Right atrium auricular region (tissue), 2 donors: ENCODE measurements at places on chromosomes 12 and 14. TPM values are rescaled to one million over a fixed set of nuclear protein-coding genes. Genes with fewer than 3 reads are reported as not detected.

The FAM90A1 gene
- total RNA-seq: not detected

The CTSG gene
- total RNA-seq: not detected

The CLEC6A gene
- not detected for total RNA-seq

The SERPINA3 gene
- total RNA-seq: 330 TPM

The CCDC197 gene
- not detected for total RNA-seq

The PPP4R3A gene
- total RNA-seq: 40.2 TPM

The ISM2 gene
- total RNA-seq: 0.94 TPM

The TAS2R50 gene
- total RNA-seq: 1.2 TPM

The KRT7 gene
- 58.4 TPM for total RNA-seq

GRCh38 chr12:54378796-54379397, 5.6 kb downstream of the ZNF385A start:
- peak overlapping the region; percentile 62 for H3K4me3 ChIP-seq
- no peak for DNase-seq
- H3K4me1 ChIP-seq: peaks cover 55% of the 10 kb centered on the region
- no peaks in the 10 kb centered on the region for H3K27me3 ChIP-seq

DNA sequence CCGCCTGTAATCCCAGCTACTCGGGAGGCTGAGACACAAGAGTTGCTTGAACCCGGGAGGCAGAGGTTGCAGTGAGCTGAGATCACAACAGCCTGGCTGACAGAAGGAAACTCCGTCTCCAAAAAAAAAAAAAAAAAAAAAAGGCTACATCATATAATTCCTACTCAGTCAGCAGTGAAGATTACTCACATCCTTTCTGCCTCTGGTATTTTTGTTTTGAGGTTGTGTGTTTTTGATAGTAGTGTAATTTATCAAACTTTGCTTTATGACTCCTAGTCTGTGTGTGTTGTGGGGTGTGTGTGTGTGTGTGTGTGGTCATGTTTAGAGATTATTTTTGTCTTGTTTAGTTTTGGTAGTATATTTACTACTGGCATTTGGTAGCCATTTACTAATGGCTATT, 29.8 kb upstream of the DLGAP5 start:
- no peak overlapping the region for H3K4me3 ChIP-seq
- no peak for DNase-seq
- H3K27ac ChIP-seq: no peak overlapping the region
- no peaks in the 10 kb centered on the region for H3K27me3 ChIP-seq
- no peaks in the 10 kb centered on the region for H3K4me1 ChIP-seq

DNA sequence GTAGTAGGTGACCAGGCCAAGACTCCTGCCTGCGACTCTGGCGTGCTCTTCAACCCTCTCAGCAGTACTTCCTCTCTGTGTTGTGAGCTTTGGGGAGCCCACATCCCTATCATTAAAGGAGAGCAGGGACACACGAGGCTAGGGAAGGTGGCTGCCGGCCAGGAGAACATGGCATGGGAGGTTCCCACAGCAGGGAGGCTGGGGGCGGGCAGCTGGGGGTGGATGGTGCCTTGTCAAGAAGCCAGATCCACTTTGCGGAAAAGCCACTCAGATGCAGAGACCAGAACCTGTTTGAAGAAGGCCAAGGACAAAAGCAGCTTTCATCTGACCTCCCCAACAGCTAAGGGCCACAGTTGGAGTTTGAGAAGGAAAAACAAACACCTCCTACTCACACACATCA, 198.6 kb downstream of the BCL11B start:
- H3K27me3 ChIP-seq: no peaks in the 10 kb centered on the region
- H3K27ac ChIP-seq: no peak overlapping the region
- no peaks in the 10 kb centered on the region for H3K36me3 ChIP-seq
- no peak overlapping the region for H3K4me3 ChIP-seq

DNA sequence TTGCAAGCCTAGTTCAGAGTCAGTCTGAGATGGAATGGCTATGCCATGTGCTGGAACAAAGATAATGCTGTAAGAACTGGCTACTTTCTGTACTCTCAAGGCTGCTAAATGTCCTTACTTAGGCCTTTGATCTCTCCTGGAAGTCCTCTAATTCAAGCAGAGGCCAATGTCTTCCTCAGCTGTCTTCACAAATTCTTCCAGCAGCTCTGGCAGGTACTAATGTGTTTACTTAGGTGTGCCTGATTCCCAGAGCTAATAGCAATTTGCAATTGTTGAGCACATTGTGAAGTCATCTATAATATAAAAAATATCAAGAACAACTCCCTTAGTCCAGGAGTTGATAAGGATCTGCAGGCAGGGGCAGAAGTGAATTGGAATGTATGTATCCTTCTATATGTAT, 3.8 kb upstream of the MYF5 start:
- H3K27ac ChIP-seq: no peak overlapping the region
- peaks cover 3% of the 10 kb centered on the region for H3K4me1 ChIP-seq
- DNase-seq: no peak
- no peak overlapping the region for H3K4me3 ChIP-seq
- no peaks in the 10 kb centered on the region for H3K27me3 ChIP-seq

GRCh38 chr14:52000019-52000582, 10.8 kb downstream of the RTRAF start:
- no peak overlapping the region for H3K4me3 ChIP-seq
- H3K27me3 ChIP-seq: no peaks in the 10 kb centered on the region
- H3K36me3 ChIP-seq: peaks cover 66% of the 10 kb centered on the region
- no peak overlapping the region for H3K27ac ChIP-seq
- H3K4me1 ChIP-seq: peaks cover 38% of the 10 kb centered on the region

DNA sequence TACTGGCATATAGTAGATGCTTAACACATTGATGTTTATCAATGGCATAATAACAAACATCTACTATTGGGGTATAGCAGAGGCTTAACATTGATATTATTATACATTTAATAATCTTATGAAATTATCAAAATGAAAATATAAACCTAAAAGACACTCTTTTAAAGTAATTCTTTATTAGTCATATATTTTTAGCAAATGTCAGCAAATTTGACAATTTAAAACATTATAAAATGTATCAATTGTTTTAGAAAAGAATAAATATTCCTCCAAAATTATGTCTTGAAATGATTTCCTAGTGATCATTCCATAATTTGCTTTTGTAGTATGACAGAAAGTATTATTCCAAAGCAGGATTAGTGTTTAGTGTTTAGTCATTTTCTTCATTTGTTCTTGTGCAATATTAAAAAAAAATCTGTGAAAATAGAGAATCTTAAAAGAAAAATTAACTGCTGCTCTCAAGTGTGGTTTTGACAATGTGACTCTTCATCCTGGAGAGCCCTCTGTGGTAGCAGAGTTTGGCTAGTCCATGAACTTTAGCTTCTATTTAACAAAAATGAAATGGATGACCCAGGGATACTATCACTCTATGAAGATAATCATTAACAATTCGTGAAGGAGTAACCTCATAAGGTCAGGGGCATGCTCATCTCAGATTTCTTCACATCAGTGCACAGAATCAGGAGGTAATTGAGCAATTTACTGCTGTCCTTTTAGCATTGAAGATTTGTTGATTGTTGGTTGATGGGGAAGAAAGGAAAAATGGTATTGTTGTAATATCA, 1018.5 kb downstream of the LRFN5 start:
- no peaks in the 10 kb centered on the region for H3K36me3 ChIP-seq
- no peak overlapping the region for H3K4me3 ChIP-seq
- H3K27me3 ChIP-seq: no peaks in the 10 kb centered on the region
- H3K4me1 ChIP-seq: no peaks in the 10 kb centered on the region

GRCh38 chr12:110983811-110984210, 63.4 kb upstream of the MYL2 start:
- no peak for DNase-seq
- no peak overlapping the region for H3K4me3 ChIP-seq
- H3K27me3 ChIP-seq: no peaks in the 10 kb centered on the region
- no peaks in the 10 kb centered on the region for H3K4me1 ChIP-seq
- no peak overlapping the region for H3K27ac ChIP-seq

DNA sequence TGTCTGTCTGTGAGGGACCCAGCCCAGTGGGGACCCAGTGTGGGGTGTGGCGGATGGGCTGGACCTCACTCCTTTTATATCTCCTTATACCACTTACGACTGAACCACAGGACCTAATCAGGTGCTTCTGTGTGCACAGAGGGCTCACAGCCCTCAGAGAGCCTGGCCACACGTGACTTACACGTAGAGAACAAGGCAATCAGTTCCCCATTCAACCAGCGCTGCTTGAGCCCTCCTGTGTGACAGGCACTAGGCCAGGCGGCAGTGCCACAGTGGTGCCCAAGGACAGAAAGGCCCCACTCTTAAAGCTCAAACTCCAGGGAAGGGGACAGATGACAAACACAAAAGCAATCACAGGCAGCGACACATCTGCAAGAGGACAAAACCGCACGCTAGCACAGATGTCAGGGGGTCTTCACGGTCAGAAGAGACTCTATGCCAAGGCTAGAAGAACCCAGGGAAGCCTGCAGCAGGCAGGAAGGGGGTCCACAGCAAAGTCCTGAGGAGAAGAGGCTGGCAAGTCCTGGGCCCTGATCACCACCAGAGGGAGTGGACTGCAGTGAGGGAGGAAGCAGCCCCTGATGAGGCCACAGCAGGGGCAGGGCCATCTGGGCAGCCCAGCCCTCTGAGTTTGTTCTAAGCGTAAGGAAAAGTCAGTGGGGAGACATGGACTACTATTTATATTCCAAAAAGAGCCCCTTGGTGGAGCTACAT, 39.3 kb downstream of the SETD3 start:
- H3K27me3 ChIP-seq: no peaks in the 10 kb centered on the region
- H3K4me1 ChIP-seq: no peaks in the 10 kb centered on the region
- H3K27ac ChIP-seq: no peak overlapping the region
- peaks cover 45% of the 10 kb centered on the region for H3K36me3 ChIP-seq
- no peak overlapping the region for H3K4me3 ChIP-seq
- DNase-seq: no peak

DNA sequence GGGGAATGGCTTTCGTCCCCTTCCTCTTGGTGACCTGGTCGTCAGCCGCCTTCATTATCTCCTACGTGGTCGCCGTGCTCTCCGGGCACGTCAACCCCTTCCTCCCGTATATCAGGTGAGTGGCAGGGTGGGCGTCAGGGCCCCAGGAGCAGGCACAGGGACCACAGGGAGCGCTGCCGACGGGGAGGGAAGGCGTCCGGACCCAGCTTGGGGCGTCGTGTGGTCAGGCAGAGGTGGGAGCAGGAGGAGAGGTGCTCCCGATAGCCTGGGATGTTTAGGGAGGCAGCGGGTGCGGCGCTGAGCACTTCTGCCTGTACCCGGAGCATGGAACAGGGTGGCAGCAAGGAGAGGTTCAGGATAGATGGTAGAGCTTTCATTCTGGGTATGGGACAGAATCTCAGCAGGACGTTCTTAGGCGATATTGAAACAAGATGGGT, 444 bp downstream of the DRAM1 start:
- peak overlapping the region; percentile 75 for H3K4me3 ChIP-seq
- peaks cover 17% of the 10 kb centered on the region for H3K4me1 ChIP-seq
- no peaks in the 10 kb centered on the region for H3K27me3 ChIP-seq
- DNase-seq: no peak
- H3K36me3 ChIP-seq: no peaks in the 10 kb centered on the region

DNA sequence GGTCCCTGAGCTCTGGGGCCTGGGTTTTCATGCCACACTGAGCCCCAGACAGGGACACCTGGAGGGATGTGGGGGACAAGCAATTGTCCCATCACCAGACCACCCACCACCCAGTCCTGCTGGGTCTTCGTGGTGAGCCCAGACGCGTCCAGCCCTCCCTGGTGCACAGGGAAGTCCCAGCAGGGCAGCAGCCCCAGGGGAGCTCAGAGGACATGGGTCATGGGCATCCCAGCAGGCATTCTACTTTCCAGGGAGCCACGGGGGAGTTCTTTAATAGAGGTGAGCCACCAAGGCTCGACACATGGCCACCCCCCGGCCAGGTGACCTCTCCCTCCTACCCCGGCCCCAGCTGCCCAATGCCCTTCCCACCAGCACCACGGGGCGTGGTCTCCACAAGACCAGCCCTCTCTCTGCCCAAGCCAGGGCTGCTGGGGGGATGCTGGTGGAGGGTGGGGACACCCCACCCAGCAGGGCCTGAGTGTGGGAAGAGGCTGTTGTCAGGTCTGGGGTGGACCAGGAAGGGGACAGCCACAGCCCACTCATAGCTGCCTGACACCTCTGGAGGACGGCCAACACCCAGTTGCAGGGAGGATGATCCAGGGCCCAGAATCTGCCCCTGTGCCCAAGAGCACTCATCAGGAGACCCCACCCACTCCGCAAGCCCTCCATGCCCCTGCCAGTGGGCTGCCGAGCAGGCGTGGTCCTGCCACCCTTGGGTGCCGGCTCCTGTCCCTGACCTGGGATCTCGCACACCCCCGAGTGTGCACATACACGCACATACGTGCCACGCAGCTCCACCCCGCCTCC, 14.1 kb downstream of the AKT1 start:
- no peak for DNase-seq
- H3K4me1 ChIP-seq: no peaks in the 10 kb centered on the region
- H3K27ac ChIP-seq: no peak overlapping the region

GRCh38 chr14:37253905-37254304, 56.2 kb downstream of the MIPOL1 start:
- no peak overlapping the region for H3K27ac ChIP-seq
- no peaks in the 10 kb centered on the region for H3K27me3 ChIP-seq
- no peak overlapping the region for H3K4me3 ChIP-seq
- no peaks in the 10 kb centered on the region for H3K4me1 ChIP-seq
- H3K36me3 ChIP-seq: no peaks in the 10 kb centered on the region
- DNase-seq: no peak

DNA sequence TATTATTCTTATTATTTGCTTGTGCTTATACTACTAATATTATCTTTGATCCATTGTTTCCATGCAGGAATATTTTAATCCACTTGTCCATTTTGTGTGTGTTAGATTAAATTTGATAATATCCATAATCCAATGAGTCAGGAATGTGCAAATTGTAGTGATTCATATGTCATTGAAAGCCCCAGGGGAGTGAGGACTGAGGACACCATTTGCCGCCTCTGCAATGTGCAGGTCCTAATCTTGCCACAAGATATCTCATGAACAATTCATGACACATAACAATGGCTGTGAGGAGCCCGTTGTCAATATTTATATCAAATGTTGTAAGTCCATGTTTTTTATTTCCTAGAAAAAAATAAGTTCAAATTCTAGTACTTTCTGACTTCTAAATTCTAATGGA, 250.5 kb downstream of the ZFP36L1 start:
- H3K27me3 ChIP-seq: no peaks in the 10 kb centered on the region
- H3K36me3 ChIP-seq: no peaks in the 10 kb centered on the region
- peaks cover 41% of the 10 kb centered on the region for H3K4me1 ChIP-seq

DNA sequence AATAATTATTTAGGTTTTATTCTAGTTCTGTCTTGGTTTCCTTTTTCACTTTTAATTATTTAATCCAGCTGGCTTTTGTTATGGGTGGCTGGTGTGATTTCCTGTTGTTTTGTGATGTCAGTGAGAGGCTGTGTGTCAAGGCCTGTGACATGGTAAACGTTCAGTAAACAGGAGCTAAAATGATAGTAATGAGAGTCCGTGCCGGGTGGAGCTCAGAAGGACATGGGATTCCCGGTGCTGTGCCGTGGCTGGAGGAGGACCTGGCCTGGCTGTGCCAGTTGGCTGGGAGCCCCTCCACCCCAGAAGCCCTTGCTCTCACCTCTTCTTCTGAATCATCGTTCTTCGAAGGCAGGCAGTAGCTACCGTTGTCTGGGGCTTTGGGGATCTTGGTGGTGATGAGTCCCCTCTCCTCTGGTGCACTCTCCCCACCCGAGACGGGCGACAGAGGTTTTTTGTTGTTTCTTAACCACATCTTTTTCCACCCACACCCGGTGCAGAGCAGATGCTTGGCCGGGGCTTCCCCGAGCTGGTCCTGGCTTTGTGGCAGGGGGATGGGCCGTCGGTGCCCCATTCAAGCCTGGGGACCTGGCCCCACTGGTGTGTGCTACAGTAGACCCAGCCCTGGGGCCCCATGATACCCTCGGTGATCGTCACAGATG, 29.1 kb downstream of the SH2B3 start:
- H3K36me3 ChIP-seq: no peaks in the 10 kb centered on the region
- H3K4me3 ChIP-seq: no peak overlapping the region
- peak; percentile 83 for DNase-seq
- H3K27ac ChIP-seq: peak overlapping the region; percentile 86
- peaks cover 95% of the 10 kb centered on the region for H3K4me1 ChIP-seq
- H3K27me3 ChIP-seq: no peaks in the 10 kb centered on the region
